ENCODE measurements at places on chromosomes 1 and 21. TPM values are rescaled to one million over a fixed set of nuclear protein-coding genes. Genes with fewer than 3 reads are reported as not detected.

B3GALNT2 gene
- 2.3 TPM for polyA plus RNA-seq

ATP5PB gene
- 256 TPM for polyA plus RNA-seq

CHIA gene
- 0.47 TPM for polyA plus RNA-seq

DNA sequence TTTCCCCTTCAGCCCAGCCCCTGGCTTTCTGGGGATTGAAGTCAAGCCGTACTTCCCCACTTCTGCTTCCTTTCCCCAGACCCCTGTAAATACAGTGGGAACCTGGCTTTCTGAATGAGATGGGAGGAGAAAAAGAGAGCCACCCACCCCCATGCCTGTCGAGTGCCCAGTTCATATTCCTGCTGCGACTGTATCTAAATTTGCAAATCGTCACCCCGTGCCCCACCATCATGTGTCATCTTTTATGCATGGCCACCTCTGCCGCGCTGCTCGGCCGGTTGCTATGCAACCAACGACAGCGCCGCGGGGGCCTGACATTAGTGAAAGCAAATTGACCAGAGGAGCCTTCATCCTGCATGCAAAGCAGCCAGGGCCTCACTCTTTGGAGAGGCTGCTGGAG, 143.0 kb downstream of the ELAVL4 start:
- no peak for DNase-seq

All from lung (tissue), 17 donors.